GM04504 (cell line): ENCODE measurements at places on chromosomes 6 and 20.

- DNase-seq, result no peak
Observed at GRCh38 chr6:84441456-84441855, 214.0 kb upstream of the CEP162 start.

DNA sequence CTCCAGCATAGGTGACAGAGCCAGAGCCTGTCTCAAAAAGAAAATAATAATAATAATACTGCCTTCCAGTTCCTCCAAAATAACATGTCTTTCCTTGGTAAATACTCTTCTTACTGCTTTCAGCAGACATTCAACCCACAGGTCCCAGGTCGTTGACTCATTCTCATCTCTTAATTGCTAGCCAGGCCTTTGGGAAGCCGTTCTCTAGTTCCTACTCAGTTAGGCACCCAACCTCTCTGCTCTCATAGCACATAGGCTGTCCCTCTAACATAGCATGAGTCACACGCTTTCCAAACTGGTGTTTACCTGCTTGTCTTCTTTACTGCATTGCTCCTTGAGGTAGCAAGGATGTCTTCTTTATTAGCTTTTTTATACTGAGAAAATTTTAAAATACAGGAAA is 98.8 kb downstream of the LAMA2 start:
- no peak for DNase-seq

GRCh38 chr20:14415467-14415866 is 78.1 kb upstream of the FLRT3 start:
- no peak for DNase-seq

DNA sequence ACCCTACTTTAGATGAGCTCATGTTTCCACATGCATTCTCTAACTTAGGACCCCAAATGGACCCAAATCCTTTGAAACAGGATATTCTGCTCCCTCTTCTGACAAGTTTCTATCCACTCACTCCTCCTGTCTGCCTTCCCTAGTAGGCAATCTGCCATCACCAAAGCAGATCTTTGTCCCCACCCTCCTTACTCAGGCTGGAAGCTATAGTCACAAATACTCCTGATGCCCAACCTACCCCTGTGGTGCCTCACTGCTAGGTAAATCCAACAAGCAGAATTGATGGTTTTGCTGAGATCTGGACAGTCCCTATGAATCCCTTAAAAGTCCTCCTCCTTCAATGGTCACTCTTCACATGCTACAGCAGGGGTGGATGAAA is 21.7 kb downstream of the ELOVL5 start:
- no peak for DNase-seq

DNA sequence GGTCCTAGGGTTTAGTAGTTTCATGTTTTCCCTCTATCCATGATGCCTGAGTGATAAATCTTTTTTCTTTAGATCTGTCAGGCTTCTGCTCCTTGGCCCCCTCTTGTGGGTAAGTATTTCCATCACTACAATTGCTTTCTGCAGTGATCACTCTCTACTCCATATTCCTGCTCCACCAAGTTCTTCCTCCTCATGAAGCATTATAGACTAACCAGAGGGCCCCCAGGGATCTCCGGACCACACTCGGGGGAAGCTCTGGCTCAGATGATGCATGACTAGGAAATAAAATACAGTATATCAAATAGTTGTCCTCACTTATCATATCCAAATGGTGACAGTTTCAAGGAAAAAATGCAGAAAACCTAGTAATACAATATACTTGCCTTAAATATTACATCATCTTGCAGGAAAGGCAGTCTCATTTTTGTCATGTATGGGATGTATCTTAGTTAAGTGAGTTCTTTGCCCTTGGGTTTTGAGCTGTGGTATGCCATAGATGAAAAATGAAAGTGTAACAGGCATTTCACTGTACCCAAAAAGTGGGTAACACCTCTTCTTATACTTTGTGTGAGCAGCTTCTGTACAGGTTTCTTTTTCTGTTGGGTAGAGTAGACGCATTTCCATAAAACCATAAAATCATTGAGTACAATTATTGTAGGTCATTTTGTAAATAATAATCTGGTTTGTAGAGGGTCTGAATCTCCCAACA is 200.9 kb upstream of the EYA4 start:
- DNase-seq, result no peak

- DNase-seq, result no peak
Observed at GRCh38 chr20:11853359-11853758, 64.3 kb upstream of the BTBD3 start.

DNA sequence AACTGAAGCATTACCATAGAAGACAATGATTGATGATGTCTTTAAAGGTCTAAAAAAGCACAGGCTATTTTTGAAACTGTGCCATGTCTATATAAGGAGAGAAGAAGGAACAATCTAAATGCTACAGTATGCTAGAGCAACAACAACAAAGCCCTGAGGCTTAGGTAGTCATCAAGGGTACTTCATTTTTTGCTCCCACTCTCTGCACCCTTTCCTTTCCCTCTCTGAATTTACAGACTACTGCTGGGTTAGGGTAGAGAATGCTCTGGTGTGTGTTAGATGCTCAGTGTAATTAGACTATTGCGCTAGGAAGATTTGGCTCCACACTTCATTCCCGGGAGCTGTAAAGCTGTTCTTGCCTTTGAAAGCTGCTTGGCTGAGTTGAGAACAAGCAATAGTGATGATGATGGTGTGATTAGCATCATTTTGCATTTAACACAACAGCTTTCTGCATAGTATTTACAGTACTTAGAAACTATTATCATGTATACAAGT is 1262.5 kb upstream of the CITED2 start:
- no peak for DNase-seq

- DNase-seq, result no peak
Observed at GRCh38 chr6:169097381-169097959, 156.2 kb downstream of the THBS2 start.

DNA sequence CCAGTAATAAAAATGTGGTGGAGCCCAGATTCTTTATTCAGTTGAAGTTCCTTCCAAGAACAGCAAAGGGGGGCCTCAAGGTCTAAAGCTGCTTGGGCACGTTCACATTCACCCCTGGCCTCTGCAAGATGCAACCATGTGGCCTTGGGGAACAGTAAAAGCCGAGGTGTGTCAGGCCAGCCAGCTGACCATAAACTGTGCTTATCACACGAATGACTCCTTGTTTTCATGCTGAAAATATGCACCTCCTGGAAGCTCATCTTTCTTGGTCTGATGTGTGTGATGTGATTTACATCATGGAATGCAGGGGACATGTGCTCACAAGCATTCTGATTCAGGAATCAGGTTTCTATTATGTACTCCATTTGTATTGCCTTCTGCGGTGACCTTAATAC is 211.6 kb upstream of the MARCKS start:
- DNase-seq, result peak; percentile 95

DNA sequence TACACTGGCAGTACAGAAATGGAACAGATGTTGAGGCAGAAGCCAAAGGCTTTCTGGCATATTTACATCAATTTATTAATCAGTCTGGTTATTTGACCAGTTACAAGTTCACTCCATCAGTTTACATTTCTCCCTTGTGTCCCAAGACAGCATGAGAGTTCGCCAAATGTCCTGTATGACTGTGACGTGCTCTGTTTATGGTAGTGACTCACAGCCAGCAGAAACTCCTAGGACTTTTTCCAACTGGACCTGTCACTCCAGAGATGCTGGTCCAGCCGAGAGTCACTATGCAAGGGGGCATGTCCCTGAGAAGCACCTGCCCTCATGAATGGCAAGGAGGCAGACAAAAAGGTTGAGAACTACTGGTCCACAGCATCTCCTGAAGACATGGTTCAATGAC is 160.0 kb downstream of the LRFN2 start:
- DNase-seq, result no peak

GRCh38 chr6:148518511-148519156 is 176.0 kb downstream of the SASH1 start:
- DNase-seq, result no peak
